Cardiac muscle cell (in vitro differentiated cells and primary cell): ENCODE measurements at places on chromosomes 12 and 14. TPM values are rescaled to one million over a fixed set of nuclear protein-coding genes. Genes with fewer than 3 reads are reported as not detected.

DNA sequence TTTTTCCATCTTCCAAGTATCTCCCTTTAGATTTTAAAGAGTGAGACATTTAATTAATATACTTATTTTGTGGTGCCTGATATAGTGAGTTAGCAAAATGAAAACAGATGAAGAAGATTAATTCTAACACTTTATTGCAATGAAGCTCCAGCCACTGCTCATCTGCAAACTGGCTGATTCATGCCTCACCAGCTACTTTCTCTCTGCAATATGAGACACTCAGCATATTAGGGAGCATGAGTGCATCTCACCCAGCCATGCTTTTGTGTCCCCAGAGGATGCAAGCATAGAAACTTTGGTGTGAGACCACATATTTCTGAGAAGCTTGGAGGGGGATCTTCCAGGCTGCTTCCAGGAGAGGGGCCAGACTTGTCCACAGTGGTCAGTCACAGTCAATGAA, 148.6 kb downstream of the BMP4 start:
- no peaks in the 10 kb centered on the region for H3K27me3 ChIP-seq
- no peak overlapping the region for H3K27ac ChIP-seq
- no peaks in the 10 kb centered on the region for H3K4me1 ChIP-seq
- no peak for DNase-seq

- no peak for DNase-seq
- H3K36me3 ChIP-seq = peaks cover 38% of the 10 kb centered on the region
- peaks cover 7% of the 10 kb centered on the region for H3K4me1 ChIP-seq
These were observed 1.1 kb downstream of the TPI1 start for GRCh38 chr12:6868211-6869048.

DNA sequence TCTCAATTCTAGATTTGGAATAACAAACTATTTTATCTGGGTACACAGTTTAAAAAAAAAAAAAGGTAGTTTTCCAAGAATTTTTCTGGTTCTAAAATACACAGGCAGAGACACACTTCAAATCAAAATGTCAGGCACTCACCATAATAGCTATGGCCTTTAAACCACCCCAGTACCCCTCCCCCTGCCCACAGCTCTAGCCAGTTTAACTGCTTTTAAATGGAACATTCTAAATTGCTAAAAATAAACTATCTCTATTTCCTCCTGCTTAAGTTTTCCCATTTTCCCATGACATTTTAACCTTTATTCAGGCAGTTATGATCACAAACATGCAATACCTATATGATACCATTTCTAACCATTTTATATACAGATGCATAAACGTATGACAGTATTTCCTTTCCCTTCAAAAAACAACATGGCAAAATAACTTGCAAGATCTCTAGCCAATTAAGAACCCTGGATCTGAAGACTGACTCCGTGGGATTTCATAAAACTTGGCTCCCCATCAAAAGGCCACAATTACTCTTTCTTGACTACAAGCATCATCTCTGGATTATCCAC, 46.3 kb downstream of the PPP2R5E start:
- no peak overlapping the region for H3K27ac ChIP-seq
- peaks cover 20% of the 10 kb centered on the region for H3K4me1 ChIP-seq
- no peaks in the 10 kb centered on the region for H3K27me3 ChIP-seq

Gene PEX5
- 41.7 and 50.1 TPM in 2 replicates for total RNA-seq

Gene TAS2R7
- not detected in 2 replicates for total RNA-seq

DNA sequence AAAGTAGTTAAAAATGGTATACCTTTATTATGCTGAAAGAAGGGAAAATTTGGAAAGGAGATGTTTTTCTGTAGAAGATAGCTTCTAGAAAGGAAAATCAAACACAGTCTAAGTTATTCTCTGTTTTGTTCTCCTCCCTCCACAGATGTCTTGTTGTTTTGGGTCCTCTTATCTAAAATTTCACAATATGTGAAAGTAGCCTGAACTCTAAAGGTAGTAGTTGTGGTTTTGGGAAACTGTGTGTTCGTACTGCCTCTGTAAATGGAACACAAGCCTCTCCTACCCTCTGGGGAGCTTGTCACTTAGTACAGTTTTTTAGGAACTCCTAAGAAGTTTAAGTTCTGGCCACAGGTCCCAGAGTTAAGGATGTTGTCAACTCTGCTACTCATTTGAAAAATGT, 112.6 kb downstream of the CRADD start:
- no peaks in the 10 kb centered on the region for H3K27me3 ChIP-seq
- no peak overlapping the region for H3K4me3 ChIP-seq
- no peak overlapping the region for H3K27ac ChIP-seq
- no peaks in the 10 kb centered on the region for H3K36me3 ChIP-seq
- no peaks in the 10 kb centered on the region for H3K4me1 ChIP-seq
- peak; percentile 65 for DNase-seq

- H3K4me3 ChIP-seq = no peak overlapping the region
- no peak overlapping the region for H3K27ac ChIP-seq
- no peak for DNase-seq
- H3K4me1 ChIP-seq = no peaks in the 10 kb centered on the region
These were observed 33.6 kb upstream of the MAP3K9 start for GRCh38 chr14:70842851-70843462.

Gene DICER1
- 31.1 and 69.8 TPM in 2 replicates for total RNA-seq

Gene CD163
- 0.06 TPM in 1 of 2 replicates, not detected in the other for total RNA-seq

Gene DPY19L2
- total RNA-seq = 13.0 and 25.9 TPM in 2 replicates

Gene PZP
- total RNA-seq = not detected in 2 replicates

GRCh38 chr14:65927931-65928356, 515.4 kb downstream of the FUT8 start:
- H3K36me3 ChIP-seq = no peaks in the 10 kb centered on the region
- H3K4me3 ChIP-seq = no peak overlapping the region
- no peak for DNase-seq
- H3K27ac ChIP-seq = no peak overlapping the region

Gene P2RX2
- total RNA-seq = not detected in 2 replicates

DNA sequence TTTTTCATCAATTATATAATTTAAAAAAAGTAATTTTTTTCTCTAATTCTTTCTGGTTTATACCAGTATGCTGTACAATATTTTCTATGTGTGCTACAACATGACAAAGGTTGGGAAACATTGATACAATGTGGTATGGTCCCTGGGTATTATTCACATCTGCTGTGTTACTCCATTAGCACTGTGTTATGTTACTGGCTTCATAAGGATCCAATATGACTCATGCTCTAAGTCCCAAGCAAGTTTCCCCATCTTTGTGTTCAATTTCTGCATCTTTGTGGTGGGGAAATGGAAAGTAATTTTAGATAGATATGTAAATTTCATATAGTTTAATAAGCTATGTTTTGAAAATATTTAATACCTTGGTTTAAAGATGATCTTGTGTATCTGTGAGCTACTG, 35.8 kb downstream of the FBXO33 start:
- no peak overlapping the region for H3K27ac ChIP-seq
- no peaks in the 10 kb centered on the region for H3K27me3 ChIP-seq
- peaks cover 16% of the 10 kb centered on the region for H3K36me3 ChIP-seq
- H3K4me1 ChIP-seq = no peaks in the 10 kb centered on the region

GRCh38 chr12:125944446-125944845, 879.2 kb downstream of the AACS start:
- DNase-seq = no peak
- H3K27me3 ChIP-seq = no peaks in the 10 kb centered on the region
- no peaks in the 10 kb centered on the region for H3K4me1 ChIP-seq
- H3K4me3 ChIP-seq = no peak overlapping the region
- no peaks in the 10 kb centered on the region for H3K36me3 ChIP-seq

DNA sequence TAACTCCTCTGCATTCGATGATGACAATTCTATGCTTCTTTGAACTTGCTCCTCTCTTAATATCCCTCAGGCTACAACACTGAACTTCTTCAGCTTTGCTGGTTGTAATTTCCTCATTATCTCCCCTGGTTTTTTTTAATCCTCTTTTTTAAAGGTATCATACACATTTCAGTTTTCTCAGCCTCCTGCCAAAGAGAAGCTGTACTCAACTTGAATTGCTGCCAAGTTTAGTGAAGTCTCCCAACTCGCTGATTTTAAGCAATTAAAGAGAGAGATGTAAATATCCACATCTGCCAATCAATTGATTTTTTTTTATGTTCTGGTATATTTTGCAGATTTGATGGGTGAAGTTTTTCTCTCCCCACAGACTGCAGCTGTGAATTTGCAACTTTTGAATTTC, 817.8 kb downstream of the GALC start:
- no peaks in the 10 kb centered on the region for H3K4me1 ChIP-seq
- no peak for DNase-seq
- no peak overlapping the region for H3K27ac ChIP-seq
- no peaks in the 10 kb centered on the region for H3K36me3 ChIP-seq
- H3K27me3 ChIP-seq = no peaks in the 10 kb centered on the region
- no peak overlapping the region for H3K4me3 ChIP-seq

Gene WNT5B
- total RNA-seq = 152 and 206 TPM in 2 replicates

GRCh38 chr12:50555471-50555885, 50.7 kb downstream of the DIP2B start:
- H3K27ac ChIP-seq = peak overlapping the region; percentile 80
- no peak for DNase-seq
- no peaks in the 10 kb centered on the region for H3K27me3 ChIP-seq
- no peaks in the 10 kb centered on the region for H3K36me3 ChIP-seq
- H3K4me1 ChIP-seq = peaks cover 21% of the 10 kb centered on the region
- H3K4me3 ChIP-seq = no peak overlapping the region

- H3K4me3 ChIP-seq = no peak overlapping the region
- peaks cover 36% of the 10 kb centered on the region for H3K4me1 ChIP-seq
- peak; percentile 38 for DNase-seq
- no peaks in the 10 kb centered on the region for H3K27me3 ChIP-seq
- peak overlapping the region; percentile 96 for H3K27ac ChIP-seq
These were observed 2.7 kb upstream of the GALC start for GRCh38 chr14:87995500-87996290.

Gene RERGL
- not detected in 2 replicates for total RNA-seq

DNA sequence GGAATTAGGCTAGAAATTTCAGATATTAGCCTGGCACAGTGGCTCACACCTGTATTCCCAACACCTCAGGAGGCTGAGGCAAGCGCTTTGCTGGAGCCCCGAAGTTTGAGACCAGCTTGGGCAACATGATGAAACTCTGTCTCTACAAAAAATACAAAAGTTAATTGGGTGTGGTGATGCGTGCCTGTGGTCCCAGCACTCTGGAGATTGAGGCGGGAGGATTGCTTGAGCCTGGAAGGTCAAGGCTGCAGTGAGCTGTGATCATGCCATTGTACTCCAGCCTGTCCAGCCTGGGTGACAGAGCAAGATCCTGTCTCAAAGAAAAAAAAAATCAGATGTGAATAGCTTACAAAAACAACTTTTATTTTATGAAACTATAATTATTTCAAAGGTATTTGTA, 15.1 kb downstream of the FRMD6 start:
- DNase-seq = no peak
- H3K27me3 ChIP-seq = no peaks in the 10 kb centered on the region
- H3K36me3 ChIP-seq = no peaks in the 10 kb centered on the region
- peaks cover 4% of the 10 kb centered on the region for H3K4me1 ChIP-seq
- H3K27ac ChIP-seq = no peak overlapping the region

Gene BRAP
- 14.9 and 18.4 TPM in 2 replicates for total RNA-seq

Gene PTGER2
- not detected in 2 replicates for total RNA-seq

- no peak overlapping the region for H3K4me3 ChIP-seq
- H3K36me3 ChIP-seq = no peaks in the 10 kb centered on the region
- DNase-seq = no peak
- no peak overlapping the region for H3K27ac ChIP-seq
- no peaks in the 10 kb centered on the region for H3K27me3 ChIP-seq
These were observed 263.9 kb downstream of the KCNC2 start for GRCh38 chr12:74945771-74946198.

GRCh38 chr14:90373887-90374286, 22.9 kb upstream of the CALM1 start:
- no peak for DNase-seq
- no peaks in the 10 kb centered on the region for H3K36me3 ChIP-seq
- H3K4me3 ChIP-seq = no peak overlapping the region
- no peak overlapping the region for H3K27ac ChIP-seq

GRCh38 chr14:90675399-90675798, 140.8 kb downstream of the TTC7B start:
- H3K27ac ChIP-seq = no peak overlapping the region
- H3K4me3 ChIP-seq = no peak overlapping the region
- no peaks in the 10 kb centered on the region for H3K27me3 ChIP-seq
- DNase-seq = peak; percentile 48
- H3K4me1 ChIP-seq = no peaks in the 10 kb centered on the region
- H3K36me3 ChIP-seq = peaks cover 2% of the 10 kb centered on the region

DNA sequence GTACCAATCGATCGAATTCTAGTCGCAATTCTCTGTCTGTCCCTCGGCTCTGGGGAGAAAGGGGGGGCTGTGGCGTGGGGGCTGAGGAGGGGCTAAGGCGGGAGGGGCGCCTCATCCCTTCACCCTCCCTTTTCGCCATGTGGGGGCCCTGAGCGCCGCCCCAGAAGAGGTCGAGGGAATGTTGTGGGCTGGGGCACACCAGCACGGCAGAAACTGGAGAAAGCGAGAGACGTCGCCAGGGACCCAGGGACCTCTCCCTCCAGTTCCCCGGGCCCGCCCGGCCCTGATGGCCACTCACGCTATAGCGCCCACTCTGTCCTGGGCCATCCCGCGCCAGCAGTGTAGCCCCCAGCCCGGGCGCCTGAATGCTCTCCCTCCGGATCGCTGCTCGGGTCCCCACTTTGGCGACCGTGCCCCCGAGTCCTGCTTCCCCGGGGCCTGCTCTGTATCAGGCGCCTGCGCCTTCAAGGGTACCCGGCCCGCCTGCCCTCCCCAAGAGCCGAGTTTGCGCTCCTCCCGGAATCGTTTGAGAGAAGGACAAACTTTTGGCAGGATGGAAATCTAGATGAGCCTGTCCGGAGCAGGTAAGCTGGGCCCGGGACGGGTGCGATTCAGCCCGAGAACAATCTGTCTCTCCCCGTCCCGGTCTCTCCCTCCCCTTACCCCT, 62.6 kb downstream of the SMUG1 start:
- H3K4me1 ChIP-seq = peaks cover 5% of the 10 kb centered on the region
- H3K4me3 ChIP-seq = peak overlapping the region; percentile 31
- no peak for DNase-seq
- H3K27ac ChIP-seq = no peak overlapping the region
- no peaks in the 10 kb centered on the region for H3K36me3 ChIP-seq

DNA sequence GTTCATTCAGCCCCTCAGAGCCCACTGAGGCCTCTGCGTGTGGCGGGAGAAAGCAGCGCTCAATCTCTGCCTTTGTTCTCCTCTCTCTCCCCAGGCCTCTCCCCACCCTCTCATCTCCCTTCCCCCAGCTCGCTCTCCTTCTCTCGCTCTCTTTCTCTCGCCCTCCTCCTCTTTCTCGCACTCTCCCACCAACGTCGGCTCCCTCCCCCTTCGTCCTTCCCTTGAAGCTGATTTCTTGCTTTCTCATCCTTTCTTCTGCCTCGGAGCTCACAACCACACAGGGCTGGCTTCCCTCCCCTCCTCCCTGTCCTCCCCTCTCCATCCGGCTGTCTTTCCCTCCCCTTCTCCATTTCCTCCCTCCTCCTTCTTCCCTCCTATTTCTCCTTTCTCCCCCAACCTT, 96.4 kb downstream of the LRRC74A start:
- H3K27ac ChIP-seq = no peak overlapping the region
- no peaks in the 10 kb centered on the region for H3K36me3 ChIP-seq
- peaks cover 45% of the 10 kb centered on the region for H3K4me1 ChIP-seq
- H3K27me3 ChIP-seq = no peaks in the 10 kb centered on the region
- H3K4me3 ChIP-seq = no peak overlapping the region

DNA sequence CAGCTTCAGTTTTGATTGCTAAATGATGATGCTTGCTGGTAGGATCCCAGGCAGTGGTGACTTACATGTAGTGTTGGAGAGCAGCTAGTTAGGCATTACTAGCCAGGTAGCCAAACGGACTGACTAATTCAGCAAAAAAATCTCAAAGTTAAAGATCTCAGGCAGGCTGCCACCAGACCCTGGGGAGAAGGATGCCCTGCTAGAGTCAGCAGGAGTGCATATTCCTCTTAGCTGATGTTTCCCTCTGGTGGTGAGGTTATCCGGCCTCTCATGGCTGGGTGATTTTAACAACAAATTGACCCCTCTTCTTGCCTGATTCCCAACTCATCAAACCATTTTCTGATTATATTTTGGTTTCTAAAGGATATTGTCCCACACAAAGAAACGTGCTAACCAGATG, 2.8 kb downstream of the EFS start:
- H3K27ac ChIP-seq = no peak overlapping the region
- no peak for DNase-seq
- no peak overlapping the region for H3K4me3 ChIP-seq
